ENCODE measurements at places on chromosomes 16 and 17.

- DNase-seq = no peak
These were observed 15.4 kb downstream of the SLC25A10 start for GRCh38 chr17:81727324-81728031.

- DNase-seq = no peak
These were observed 269.6 kb upstream of the RPL38 start for GRCh38 chr17:73933871-73934270.

GRCh38 chr16:79012671-79013434 is 587.7 kb downstream of the MAF start:
- no peak for DNase-seq

GRCh38 chr16:13630374-13630773 is 289.6 kb upstream of the ERCC4 start:
- no peak for DNase-seq

DNA sequence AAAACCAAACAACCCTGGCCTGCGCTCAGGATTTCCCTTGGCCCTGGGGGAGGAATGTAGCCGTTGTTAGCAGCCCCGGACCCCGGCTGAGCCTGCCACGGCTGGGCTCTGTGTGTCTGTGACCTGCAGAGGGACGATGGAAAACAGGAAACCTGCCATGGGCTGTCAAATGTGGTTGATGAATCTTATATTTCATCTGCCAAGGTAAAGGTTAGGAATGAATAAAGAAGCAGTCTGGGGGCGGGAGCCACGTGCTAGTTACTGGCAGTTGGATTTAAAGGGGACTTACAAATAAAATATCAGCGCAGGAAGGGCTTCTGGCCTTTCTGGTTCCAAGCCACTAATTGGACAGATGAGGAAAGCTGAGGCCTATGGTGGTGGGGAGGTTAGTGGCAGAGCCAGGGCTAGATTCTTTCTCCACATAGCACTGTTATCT is at the start of gene KRT23:
Gene KRT23, minus strand, starts transcription at position 263 of the 436 bp plus-strand sequence. CDS start 1,043 bp downstream, outside the sequence.
- DNase-seq = no peak

- DNase-seq = no peak
These were observed 606.3 kb upstream of the CDH11 start for GRCh38 chr16:65728167-65728566.

GRCh38 chr17:76623271-76624146 is 20.0 kb downstream of the ST6GALNAC1 start:
- peak; percentile 88 for DNase-seq

GRCh38 chr17:73625991-73626673 is 18.1 kb downstream of the SDK2 start:
- DNase-seq = no peak

DNA sequence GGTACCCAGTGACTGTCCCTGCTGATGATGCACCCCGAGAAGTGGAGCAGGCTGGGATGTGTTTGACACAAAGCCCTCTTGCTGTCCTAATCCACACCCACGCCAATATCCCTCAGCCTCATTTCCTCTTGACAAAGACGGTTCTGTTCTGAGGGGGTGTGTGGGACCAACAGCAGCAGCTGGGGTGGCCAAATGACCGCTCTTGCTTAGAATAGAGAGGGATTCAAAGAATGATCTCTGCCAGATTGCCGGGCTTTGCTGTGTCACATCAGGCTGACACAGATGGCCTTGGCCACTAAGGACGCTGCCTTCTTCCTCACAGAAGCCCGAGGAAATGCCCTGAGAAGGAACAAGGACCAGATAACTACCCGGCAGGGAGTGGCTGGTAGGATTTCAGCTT is 250.7 kb downstream of the NTN1 start:
- no peak for DNase-seq

DNA sequence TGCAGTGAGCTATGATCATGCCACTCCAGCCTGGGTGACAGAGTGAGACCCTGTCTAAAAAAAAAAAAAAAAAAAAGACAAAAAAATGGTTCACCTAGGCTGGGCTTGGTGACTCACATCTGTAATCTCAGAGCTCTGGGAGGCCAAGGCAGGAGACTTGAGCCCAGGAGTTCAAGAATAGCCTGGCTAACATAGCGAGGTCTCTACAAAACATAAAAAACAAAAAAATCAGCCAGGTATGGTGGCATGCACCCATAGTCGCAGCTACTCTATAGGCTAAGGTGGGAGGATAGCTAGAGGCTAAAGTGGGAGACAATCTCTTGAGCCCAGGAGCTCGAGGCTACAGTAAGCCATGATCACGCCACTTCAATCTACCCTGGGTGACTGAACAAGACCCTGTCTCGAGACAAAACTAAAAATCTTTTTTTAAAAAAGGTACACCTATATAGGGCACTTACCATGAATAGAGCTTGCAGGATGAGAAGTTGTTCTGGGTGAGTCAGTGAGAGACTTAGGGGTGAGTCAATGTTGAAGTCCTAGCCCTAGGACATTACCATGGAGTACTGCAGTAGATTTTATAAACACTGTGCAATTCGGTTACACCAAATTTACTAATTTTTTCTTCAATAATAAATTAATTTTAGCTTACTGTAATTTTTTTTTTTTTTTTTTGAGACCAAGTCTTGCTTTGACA is 19.0 kb downstream of the USP32 start:
- DNase-seq = no peak

- DNase-seq = no peak
These were observed 63.8 kb downstream of the SYCE1L start for GRCh38 chr16:77262971-77263370.

GRCh38 chr17:79654350-79654959 is 43.6 kb upstream of the RBFOX3 start:
- no peak for DNase-seq

- DNase-seq = no peak
These were observed 8.7 kb downstream of the MYH3 start for GRCh38 chr17:10648381-10648780.

GRCh38 chr17:20032636-20033035 is 23.5 kb downstream of the SPECC1 start:
- no peak for DNase-seq
